Hematopoietic multipotent progenitor cell treated with erythropoietin and hydrocortisone succinate and interleukin-3 and kit ligand, for 4 days (in vitro differentiated cells): ENCODE measurements at places on chromosomes 12 and 14.

DNA sequence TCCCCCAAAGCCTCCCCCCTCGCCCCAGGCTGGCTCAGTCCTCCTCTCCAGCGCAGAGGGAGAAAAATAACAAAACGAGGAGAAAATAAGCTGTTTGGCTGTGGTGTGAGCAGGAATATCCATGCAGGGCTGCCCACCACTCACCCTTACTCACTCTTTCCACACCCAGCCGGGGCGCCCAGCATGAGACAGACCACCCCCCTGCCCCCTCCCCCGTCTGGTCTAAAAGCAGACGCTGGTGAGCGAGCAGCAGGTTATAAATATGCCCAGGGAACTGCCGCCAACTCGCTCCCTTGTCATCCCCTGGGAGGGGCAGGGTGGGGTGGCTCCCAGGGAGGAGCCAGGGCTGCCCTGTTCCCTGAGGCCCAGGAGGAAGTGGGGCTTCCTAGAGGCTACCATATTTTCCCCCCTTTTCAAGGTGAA lies 7.4 kb downstream of the WNT1 start:
- DNase-seq, result no peak

GRCh38 chr14:52692248-52692962 lies 3.0 kb downstream of the ERO1A start:
- DNase-seq, result peak; percentile 88

DNA sequence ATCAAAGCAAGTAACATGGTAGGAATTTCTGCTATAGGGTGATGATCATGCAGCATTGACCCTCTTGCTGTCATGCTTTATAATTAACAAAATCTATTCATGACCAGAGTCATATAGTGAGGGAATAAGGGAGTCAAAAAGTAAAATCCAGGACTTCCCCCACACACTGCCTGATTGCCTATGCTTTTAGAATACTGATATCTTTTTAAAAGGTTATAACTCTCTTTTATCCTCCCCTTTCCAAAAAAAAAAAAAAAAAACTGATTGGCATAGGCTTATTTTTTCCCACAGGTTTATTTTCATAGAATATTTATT lies 51.4 kb downstream of the ZFP36L1 start:
- DNase-seq, result no peak

DNA sequence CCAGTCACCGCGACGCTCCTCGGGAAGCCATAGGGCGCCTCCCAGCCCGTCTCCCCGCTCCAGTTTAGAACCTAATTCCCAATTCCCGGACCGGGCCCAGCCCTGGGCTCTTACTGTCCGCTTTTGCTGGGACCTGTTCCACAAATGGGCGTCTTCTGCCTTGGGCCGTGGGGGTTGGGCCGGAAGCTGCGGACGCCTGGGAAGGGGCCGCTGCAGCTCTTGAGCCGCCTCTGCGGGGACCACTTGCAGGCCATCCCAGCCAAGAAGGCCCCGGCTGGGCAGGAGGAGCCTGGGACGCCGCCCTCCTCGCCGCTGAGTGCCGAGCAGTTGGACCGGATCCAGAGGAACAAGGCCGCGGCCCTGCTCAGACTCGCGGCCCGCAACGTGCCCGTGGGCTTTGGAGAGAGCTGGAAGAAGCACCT lies 797 bp downstream of the UNG start:
- DNase-seq, result no peak

- peak; percentile 25 for DNase-seq
Observed at GRCh38 chr12:72465940-72466630, 193.9 kb downstream of the TRHDE start.
